ENCODE measurements at places on chromosomes 16 and 17.

GRCh38 chr17:67200727-67201301 is 44.2 kb downstream of the HELZ start:
- no peak for DNase-seq

GRCh38 chr16:72246423-72246822 is 74.5 kb upstream of the PMFBP1 start:
- no peak for DNase-seq

GRCh38 chr17:19357761-19358160 is 4.8 kb downstream of the B9D1 start:
- DNase-seq: no peak

DNA sequence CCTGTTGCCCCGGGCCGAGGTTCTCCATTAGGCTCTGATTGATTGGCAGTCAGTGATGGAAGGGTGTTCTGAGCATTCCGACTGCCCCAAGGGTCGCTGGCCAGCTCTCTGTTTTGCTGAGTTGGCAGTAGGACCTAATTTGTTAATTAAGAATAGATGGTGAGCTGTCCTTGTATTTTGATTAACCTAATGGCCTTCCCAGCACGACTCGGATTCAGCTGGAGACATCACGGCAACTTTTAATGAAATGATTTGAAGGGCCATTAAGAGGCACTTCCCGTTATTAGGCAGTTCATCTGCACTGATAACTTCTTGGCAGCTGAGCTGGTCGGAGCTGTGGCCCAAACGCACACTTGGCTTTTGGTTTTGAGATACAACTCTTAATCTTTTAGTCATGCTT is 74.2 kb downstream of the HAPSTR1 start:
- DNase-seq: no peak

DNA sequence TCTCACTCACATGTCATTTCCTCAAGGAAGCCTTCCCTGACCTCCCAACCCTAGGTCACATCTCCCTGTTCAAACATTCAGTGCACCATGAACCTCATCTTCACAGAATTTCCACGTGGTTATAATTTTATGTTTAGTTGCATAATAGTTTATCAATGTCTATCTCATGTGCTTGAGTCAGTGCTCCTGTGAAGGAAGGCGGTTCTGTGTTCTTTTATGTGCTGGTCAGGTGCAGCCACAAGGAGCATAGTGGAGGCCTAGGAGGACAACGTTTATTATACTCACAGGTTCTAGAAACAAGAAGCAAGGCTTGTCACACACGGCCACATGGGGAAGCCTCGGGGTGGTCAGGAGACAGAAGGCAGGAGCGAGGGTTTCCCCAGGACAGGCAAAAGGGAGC is 34.5 kb upstream of the SCNN1B start:
- DNase-seq: no peak

- DNase-seq: peak; percentile 17
These were observed 1.0 kb downstream of the BCL7C start for GRCh38 chr16:30892670-30893416.

DNA sequence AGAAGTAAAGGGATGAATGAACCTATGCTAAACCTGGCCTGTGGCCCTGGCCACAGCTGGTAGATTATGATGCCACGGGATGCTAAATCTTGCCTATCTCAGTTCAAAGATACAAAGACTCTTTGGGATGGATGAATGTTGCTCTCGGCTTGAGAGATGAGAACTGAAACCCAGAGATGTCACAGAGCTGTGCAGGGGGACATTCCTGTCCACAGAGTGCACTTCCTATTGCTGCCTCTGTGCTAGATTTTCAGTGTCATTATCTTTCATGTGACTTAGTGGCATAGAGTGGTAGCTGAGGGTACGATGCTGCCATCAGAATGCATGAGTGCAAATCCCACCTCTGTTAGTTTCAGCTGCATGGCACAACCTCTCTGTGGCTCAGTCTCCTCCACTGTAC is 2.3 kb upstream of the MT1M start:
- DNase-seq: no peak

GRCh38 chr17:58487589-58488427 is at the start of gene HSF5:
HSF5 (minus strand) TSS chr17:58488408; CDS start chr17:58488274, 134 bp downstream.
- peak; percentile 80 for DNase-seq

DNA sequence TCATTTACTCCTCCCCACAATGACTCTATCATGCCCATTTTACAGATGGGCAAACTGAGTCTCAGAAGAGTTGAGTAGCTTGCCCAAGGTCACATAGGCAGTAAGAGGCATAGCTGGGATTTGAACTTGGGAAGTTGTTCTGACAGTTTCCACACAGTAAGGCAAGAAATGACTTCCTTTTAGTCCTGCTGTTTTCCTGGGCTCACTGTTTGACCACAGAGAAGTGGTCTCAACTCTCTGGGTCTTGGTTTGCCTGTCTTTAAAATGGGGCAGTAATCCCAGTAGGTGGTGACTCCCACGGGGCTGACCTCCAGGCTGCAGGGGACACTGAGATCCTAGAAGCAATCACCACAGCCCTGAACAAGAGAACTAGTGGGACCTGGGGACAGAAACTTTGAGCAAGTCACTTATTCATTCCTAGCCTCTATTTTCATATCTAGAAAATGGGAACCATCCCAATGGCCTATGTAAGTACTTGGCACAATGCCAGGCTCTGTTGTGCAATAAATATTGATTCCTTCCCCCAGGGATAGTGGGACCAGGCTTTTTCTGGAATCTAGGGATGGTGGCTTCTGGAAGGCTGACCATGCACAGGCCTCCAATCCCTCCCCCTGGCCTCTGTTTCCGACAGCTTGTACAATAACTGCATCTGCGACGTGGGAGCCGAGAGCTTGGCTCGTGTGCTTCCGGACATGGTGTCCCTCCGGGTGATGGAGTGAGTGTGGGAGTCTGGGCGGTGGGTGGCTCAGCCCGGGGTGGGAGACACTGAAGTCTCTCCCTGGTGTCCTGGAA is 20.5 kb downstream of the DEXI start:
- DNase-seq: no peak

GRCh38 chr17:77287432-77288068 is 146.8 kb downstream of the SEC14L1 start:
- no peak for DNase-seq

GRCh38 chr16:54422569-54422978 is 136.0 kb upstream of the IRX3 start:
- no peak for DNase-seq

GRCh38 chr16:3595521-3596021 is 15.8 kb downstream of the SLX4 start:
- no peak for DNase-seq

DNA sequence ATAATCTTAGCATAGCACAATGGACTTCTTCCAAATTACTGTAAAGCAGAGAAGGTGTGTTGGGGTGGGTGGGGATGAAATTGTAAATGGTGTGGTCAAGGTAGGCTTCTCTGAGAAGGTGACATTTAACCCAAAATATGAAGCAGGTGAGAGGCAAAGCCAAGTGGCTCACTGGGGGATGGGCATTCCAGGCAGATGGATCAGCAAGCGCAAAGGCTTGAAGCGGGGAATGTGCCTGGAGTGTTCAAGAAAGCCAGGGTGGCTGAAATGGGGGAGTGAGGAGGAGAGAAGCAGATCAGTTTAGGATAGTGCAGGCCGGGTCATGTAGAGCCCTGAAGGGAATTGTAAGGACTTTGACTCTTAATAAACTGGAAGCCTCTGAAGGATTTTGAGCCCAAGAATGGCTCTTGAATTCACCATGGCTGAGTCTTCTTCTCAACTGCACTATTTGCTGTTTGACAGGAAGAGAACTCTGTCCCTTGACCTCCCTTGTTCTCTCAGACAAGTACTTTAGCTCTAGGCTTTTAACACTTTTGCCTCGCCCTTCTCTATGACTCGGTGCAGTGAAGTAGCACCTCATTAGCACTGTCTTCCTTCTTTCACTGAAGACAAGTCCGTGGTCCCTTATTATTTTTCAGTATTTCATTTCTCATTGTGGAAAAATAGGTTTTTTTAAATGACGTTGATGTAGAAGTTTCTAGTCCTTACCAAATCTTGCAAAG is 14.7 kb downstream of the CACNG3 start:
- DNase-seq: no peak

- DNase-seq: no peak
These were observed 95.8 kb upstream of the MPHOSPH6 start for GRCh38 chr16:82265809-82266208.

DNA sequence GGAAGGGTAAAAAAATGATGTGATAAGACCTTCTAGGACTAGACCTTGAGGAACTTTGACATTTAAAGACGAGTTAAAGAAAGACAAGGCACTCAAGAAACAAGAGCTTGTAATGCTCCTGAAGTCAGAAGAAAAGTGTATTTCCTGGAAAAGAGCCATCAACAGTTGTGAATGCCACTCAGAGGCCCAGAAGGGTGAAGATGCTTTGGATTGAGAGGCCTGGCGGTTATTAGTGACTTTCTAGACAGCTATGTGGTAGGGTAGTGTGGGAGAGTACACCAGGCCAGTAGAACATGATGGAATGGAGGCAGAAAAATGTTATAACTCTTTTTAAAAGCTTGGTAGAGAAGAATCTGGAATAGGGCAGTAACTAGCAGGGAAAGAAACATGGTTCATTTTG is 34.1 kb upstream of the ANKFN1 start:
- no peak for DNase-seq

DNA sequence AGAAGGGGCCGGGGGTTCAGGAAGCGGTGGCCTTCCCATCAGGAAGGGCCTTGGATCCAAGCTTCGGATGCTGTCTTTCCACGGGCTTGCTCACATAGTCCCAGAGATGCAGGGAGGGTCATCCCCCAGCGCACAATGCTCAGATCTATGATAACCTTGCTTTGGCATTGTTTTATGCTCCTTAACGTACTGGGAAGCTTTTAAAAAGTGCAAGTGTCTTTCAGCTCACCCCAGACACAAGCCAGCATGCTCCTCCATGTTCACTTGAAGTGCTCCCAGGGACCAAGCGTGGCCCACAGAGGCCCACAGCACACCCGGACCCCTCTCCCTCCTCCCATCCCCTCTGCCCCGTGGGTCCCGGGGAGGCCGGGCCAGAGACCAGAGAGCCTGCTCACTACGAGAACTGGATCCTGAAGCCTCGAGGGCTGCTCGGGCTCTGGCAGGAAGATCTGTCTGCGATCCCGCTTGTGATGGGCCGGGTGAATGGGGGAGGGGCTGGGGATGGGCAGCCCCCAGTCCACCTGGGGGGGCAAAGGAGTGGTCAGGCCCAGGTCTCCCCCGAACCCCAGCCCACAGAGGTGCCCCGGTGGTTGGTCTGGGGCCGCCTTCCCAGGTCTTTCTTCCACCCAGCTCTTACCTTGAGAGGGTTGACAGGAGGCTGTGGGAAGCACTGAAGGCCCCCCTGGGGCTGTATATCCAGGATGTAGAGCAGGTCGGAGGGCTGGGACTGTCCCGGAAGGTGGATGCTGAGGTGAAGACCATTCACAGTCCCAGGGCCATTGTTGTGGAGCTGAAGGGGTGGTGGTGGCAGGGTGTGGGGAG is 11.8 kb upstream of the FAM171A2 start:
- DNase-seq: no peak

DNA sequence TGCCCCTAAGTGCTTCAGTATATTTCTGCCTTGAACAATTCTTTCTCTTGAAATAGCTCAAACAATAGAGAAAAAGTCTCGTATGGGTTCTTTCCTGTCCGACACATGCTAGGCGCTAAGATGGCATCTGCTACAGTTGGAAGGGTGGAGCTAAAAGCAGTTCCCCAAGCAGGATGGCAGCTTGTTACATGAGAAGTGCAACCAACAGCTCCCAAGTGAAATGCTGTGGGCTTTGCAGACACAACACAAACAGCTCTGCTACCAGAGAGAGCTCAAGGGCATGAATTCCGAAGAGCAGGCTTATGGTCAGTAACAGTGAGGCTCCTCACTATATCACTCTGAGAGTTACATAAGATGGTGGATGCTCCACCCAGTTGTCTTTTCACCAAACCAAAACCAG is 83.8 kb downstream of the VPS53 start:
- DNase-seq: no peak

- DNase-seq: no peak
These were observed 2.4 kb downstream of the VPS25 start for GRCh38 chr17:42775534-42776098.

DNA sequence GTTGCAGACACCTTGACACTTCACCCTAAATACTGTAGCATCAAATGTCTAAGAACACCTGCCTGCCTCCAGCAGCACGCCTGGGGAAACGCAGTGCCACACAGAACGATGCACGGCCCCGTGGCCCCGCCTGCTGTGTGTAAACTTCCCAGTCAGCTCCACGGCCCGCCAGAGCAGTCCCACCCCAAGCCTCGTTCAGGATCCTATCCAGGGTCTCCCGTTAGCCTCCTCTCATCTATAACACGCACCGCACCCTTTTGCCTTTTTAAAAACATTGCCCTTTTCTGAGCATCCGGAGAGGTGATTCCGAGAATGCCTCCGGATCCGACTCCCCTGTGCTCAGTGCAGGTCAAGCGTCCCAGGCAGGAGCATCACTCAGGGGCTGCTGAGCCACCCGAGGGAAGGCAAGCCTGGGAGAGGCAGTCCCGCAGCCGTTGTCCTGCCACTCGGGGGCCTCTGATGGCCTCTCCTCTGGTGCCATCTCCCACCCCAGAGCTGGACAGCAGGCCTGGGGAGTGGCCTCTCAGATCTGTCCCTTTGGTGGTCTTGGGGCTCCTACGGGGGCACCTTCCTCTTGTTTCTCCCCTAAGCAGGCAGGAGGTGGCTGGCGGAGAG is 37.9 kb upstream of the SLC38A10 start:
- no peak for DNase-seq

GRCh38 chr16:48064971-48065370 is 90.8 kb downstream of the ABCC12 start:
- DNase-seq: no peak

GRCh38 chr17:79992649-79993389 is 42.9 kb downstream of the TBC1D16 start:
- DNase-seq: peak; percentile 28

GRCh38 chr17:55666806-55667205 is 55.9 kb downstream of the TMEM100 start:
- DNase-seq: no peak

DNA sequence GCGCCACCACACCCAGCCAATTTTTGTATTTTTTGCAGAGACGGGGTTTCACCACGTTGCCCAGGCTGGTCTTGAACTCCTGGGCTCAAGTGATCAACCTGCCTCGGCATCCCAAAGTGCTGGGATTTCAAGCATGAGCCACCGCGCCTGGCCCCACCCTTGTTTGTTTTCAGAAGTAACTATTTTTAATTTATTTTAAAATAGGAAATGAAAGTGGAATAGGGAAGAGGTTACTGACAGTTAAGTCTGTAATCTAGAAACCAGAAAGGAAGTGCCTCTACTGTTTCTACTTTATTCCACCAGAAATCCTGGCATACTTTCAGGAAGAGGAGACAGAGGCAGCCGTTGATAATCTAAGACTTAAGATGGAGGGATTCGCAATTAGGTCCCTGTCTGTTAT is 225.6 kb downstream of the TANC2 start:
- no peak for DNase-seq

GRCh38 chr16:21088143-21088542 is 62.5 kb downstream of the DNAH3 start:
- no peak for DNase-seq

All from activated CD8-positive, alpha-beta T cell treated with anti-CD3 and anti-CD28 coated beads for 36 hours (primary cell).